ENCODE measurements at places on chromosomes 5 and 9.

GRCh38 chr9:71446473-71447411, 321.6 kb downstream of the CEMIP2 start:
- DNase-seq, result no peak

DNA sequence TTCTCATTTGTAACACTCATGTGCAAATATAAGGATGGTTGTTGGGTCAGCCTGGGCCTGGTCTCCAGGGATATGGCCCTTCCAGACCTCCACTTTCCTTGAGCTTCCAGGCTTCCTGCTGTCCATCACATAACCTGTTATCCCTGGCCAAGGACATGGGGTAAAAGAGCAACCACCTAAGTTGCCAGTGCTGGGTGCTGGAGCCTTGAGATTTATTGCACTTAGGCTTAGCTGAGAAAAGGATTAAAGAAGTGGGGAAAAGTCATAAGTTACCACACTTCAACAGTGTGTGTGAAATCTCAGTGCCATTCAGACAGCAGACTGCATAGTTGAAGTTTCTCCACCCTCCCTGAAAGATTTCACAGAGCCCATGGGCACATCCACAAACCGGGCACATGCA, 58.6 kb upstream of the PANK3 start:
- DNase-seq, result no peak

DNA sequence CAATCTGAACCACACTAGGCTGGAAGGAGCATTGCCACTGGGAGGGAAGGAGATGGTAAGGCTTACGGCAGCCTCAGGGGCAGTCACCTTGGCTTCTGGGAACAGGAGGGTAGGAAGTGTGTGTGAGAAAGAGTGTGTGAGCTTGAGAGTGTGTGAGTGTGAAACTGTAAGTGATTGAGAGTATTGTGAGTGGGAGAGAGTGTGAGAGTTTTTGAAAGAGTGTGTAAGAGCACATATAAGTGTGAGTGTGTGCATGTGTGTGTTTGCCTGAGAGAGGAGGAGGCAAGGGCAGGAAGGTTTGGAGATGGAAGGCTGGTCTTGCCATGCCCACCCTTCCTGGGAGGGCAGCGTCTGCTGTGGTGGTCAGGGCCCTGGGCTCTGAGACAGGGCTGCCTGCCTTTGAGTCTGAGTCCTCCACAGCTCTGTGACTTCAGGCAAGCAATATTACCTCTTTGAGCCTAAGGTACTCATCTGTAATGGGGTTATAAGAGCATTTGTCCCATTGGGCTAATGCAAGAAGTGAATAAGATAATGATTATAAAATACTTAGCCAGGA, 51.9 kb upstream of the BOD1 start:
- DNase-seq, result no peak

GRCh38 chr9:89622933-89623861, 18.4 kb downstream of the GADD45G start:
- DNase-seq, result no peak

DNA sequence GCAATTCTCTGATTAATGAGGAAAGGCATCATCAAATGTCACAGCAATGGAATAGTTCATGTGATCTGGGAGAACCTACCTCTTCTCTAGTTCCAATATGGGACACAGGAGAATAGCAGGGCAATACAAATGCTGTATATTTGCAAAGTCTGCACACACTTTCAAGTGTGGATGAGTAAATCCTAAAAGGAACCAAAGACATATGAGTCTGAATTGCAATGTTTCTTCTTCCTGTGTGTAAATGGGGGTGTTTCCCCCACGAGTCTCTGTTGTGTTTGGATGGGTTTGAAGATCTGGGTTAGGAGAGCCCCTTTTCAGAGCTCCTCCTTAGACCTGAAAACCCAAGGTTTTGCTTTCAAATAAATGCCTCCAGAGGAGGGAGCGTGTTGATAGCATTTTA, 26.9 kb downstream of the SLC46A2 start:
- DNase-seq, result no peak

DNA sequence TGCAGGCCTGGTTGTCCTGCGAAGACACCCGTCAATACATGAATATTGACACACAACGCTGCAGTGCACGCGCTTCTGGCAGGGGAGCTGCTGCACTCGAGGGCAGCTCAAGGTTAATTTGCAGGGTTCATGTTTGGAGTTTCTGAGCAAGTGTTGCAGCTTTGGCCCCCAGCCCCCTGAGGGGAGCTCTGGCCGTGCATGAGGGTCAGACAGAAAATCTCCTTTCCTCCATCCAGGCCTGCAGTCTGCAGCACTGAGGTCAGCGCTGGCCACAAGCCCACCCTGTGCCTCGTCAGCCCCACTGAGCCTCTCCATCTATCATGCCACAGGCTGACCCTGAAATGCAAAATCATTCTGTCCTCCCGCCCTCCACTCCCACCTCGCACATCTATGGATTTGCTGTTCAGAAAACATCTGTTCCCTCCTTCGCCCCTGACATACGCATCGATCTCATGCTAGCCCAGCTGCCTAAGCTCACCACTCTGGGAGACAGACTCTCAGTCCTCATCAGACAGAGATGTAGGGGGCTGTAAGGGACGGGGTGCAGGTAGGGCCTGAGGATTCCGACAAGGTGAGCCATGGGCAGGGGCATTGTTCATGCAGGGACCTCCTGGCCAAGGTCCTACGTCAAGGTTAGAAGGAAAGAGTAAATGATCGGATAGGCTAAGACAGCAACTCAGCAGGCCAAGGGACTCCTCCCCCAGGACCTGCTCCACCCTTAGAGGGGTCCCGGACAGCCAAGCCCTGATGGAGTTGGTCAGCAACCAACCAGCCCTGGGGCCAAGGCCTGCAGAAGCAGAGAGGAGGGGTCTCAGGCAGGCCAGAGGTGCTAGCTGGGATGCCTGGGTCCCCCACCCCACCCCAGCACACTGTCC, 125.1 kb downstream of the KCNIP1 start:
- DNase-seq, result no peak

DNA sequence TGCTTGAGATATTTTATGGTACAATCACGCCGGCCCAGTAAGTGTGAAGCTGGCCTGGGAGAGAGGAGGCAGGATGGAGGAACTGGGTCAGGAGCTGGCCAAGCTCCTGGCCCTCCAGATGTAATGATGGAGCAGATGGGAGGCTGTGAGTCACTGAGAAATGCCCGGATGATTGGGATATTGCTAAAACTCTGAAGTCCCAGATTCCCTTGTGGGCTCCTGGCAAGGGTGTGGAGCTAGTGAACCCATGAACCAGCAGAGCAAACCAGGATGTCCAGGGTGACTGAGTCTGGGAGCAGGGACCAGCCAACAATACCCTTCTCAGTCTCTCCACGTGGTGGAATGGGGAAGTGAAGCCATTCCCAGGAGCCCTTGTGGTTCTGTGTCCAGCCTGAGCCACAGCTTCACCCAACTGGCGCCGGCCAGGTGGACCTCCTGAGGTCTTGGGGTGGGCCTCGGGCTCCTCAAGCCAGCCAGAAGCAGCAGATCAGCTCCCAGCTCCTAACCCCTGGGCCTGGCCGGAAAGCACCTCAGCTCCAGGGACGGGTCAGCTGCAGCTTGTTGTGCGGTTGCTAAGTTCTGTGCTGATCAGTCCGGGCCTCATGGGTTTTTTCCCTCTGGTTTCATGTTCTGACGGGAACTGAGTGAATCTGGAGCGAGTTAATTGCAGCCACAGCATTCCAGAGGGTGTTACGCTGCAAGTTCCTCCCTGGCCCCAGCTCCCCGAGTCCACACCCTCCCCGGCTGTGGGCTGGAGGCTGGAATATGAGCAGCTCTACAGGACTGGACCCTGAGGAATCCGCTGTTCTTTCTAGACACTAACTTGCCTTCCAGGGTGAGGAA, 37.6 kb downstream of the DUSP1 start:
- DNase-seq, result no peak

DNA sequence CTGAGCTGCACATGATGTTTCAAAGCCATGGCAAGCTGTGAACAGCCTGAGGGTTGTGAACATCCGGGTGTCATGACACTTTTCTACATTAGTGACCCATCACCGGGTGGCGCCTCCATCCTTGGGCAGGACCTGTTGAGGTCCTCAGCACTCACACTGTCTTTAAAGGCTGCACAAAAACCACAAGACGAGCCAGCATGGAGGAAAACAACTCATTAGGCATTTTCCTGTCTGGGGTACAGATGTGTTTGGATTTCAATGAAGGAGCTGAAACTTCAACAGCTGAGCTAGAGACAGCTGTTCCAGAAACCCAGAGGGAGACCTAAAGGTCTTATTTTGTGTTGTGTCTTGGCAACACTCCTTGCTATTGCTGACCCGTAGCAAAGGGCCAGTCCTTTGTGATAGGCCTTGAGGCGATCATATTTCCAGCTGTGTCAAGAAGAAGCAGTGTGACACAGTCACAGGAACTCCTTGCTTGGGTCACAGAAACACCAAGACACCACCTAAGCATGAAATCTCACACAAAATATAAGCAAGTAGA, 151.8 kb upstream of the VLDLR start:
- peak; percentile 12 for DNase-seq

DNA sequence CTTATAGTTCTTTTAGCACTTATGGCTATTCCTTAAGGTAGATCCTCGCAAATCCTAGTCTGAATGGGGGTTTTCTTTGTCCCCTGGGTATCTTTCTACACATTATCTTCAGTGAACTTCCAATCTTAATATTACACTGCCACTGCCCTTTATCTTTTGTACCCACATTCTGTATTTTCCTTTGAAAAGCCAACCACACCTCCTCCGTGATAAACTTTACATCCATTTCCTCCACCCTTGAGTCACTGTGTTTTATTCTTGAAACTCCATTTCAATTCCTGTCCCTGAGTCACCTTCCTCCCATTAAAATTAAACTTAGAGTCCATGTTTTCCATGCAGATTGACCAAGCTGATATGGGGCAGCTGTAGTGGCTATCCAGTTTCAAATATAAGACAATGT, 43.2 kb upstream of the RICTOR start:
- DNase-seq, result no peak

- DNase-seq, result no peak
These were observed 56.7 kb upstream of the CPLX2 start for GRCh38 chr5:175814691-175815090.

GRCh38 chr9:27468000-27468399, 56.1 kb upstream of the IFNK start:
- DNase-seq, result no peak

DNA sequence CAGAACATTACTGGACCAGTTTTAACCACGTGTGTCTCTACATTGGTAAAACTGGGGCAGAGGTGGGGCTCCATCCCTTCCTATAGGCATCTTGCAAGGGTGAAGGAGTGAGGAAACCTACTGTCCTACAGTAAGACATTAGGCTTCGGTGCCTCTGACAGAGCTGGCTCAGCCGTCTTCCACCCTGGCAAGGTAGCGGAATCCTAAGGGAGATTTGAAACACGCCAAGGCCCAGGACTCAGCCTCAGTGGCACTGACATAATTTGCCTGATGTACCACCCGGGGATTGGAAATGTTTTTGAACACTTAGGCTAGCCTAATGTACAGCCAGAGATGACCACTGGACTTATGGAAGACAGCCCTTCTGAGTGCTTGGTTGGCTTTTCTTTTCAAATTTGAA, 329.7 kb upstream of the IRX1 start:
- DNase-seq, result no peak

- DNase-seq, result peak; percentile 54
These were observed 55.6 kb upstream of the LMX1B start for GRCh38 chr9:126558051-126558665.

DNA sequence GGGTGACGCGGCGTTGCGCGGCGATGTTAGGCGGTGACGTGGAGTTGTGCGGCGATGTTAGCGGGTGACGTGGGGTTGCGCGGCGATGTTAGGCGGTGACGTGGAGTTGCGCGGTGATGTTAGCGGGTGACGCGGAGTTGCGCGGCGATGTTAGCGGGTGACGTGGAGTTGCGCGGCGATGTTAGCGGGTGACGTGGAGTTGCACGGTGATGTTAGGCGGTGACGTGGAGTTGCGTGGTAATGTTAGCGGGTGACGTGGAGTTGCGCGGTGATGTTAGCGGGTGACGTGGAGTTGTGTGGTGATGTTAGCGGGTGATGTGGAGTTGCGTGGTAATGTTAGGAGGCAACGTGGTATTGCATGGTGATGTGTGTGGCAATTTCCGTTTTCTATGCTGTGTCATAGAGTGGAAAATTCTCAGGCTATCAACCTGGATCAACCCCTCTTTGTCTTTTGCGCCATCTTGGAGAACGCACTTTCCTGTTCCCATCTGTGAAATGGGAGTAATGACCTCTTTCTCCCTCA, 76.0 kb downstream of the ANKRD33B start:
- no peak for DNase-seq

DNA sequence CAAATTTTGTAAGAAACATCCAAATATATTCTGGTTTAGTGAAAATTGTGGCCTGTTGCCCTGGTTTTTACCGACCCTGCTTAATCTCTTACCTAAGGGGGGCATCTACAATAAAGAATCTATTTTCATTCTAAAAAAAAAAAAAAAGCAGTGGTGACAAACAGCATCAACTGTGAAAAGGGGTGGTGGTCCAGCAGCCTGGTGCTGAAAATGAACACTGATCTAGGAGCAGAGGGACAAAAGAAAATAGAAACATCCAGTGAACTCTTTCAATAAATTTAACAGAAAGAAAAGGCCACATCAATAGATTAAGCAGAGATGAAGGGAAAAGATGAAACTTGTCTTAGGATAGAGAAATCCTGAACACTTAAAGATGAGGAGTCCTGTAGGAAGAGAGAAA, 348.7 kb upstream of the GRAMD2B start:
- DNase-seq, result no peak

DNA sequence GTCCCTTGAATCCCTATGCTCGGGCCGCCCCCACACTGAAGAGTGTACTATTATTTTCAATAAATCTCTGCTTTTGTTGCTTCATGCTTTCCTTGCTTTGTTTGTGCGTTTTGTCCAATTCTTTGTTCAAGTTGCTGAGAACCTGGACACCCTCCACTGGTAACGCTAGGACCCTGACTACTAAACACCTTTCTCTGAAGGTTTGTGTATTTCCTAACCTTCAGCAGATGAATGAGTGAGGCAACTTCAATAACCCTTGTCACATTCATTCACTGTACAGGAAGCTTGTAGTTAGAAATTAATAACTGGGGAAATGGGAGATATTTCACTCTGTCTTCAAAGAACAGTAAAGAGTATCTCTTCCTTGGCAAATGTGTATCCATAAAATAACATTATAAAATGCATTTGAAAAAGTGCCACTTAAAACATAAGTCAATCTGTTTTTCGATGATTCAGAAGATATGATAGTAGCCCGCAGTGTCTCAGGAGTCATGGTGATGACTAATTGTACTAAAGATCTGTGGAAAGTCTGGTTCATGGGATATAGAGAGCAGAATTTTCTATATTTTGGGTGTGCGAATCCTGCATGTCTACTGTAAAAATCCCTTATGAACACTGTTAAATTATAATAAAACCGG, 43.2 kb upstream of the ANKH start:
- no peak for DNase-seq

DNA sequence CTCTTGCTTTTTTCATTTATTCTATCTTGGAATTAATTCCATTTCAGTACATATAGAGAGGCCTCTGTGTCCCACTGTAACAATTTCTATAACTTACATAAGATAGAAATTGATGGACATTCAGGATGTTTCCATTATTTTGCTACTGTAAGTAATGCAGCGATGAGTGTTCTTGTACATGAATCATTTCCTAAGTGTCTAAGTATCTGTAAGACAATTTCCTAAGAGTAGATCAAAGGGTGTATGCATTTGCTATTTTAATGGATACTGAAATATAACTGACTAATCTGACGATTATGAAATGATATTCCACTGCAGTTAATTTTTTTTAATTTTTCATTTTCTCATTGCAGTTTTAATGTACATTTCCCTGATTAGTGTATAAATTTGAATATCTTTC, 23.0 kb upstream of the RBM22 start:
- DNase-seq, result no peak

Data from hematopoietic multipotent progenitor cell (in vitro differentiated cells).